ENCODE measurements at places on chromosomes 6 and 20. TPM values are rescaled to one million over a fixed set of nuclear protein-coding genes. Genes with fewer than 3 reads are reported as not detected.

DNA sequence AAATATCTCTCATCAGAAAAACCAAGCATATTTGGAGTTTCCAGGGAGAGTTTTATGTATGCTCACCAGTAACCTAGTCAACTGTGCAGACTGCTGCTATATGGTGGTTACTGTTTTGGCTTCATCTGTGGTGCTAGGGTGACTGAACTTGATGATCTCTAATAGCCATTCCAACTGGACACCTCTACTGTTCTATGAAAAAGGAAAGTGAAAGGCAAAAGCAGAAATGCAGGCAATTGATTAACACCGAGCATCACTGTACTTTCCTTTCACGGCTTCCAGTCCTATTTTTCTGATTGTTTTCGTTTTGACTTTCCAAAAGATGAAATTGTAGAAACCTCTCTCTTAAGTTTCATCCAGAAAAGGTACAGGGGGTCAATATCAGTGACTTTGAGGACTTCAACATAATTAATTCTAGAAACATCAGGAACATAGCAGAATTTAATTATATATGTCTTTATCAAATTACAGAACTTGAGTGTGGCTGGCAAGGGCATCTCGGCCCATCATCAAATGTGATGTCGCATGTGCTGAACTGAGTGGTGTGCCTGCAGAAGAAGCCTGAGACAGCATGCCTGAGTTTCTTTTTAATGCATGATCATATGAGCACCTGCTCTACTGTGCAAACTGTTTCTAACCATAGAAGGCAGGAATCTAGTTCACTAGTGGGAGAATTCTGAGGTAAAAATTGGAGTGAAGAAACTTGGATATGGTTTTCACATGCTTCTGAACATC lies 464.3 kb upstream of the FLRT3 start:
- H3K4me1 ChIP-seq: no peaks in the 10 kb centered on the region
- DNase-seq: no peak
- H3K27me3 ChIP-seq: no peaks in the 10 kb centered on the region
- H3K4me3 ChIP-seq: no peak overlapping the region
- no peak overlapping the region for H3K27ac ChIP-seq

LGSN gene
- total RNA-seq: not detected

GRCh38 chr20:60096166-60096565 lies 137.9 kb downstream of the CDH26 start:
- peaks cover 7% of the 10 kb centered on the region for H3K4me1 ChIP-seq
- no peaks in the 10 kb centered on the region for H3K36me3 ChIP-seq
- no peak overlapping the region for H3K4me3 ChIP-seq
- no peaks in the 10 kb centered on the region for H3K27me3 ChIP-seq
- no peak overlapping the region for H3K27ac ChIP-seq

ZC3H12D gene
- total RNA-seq: 1.3 TPM
